ENCODE measurements at places on chromosomes 13 and 19.
A peak's percentile ranks its signal among the peaks of the same experiment; 100 is the strongest.

DNA sequence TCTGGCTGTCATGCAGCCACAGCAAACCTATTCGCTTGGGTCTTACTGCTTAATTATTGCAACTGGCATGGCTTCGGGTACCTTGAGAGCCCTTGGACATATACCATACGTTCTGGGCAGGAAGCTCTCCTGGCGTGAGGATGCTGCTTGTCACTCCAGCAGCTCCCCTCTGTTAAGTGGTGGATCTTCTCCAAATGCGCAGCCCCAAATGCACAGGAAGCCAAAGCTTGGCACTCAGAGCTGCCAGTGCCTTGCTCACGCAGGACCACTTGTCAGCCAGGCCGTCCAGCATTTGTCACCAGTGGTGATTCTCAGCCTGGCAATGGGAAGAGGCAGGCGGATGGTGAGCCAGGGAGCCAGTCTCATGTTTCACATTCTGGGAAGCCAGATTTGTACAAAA is 158.6 kb downstream of the KATNAL1 start:
- DNase-seq = no peak

DNA sequence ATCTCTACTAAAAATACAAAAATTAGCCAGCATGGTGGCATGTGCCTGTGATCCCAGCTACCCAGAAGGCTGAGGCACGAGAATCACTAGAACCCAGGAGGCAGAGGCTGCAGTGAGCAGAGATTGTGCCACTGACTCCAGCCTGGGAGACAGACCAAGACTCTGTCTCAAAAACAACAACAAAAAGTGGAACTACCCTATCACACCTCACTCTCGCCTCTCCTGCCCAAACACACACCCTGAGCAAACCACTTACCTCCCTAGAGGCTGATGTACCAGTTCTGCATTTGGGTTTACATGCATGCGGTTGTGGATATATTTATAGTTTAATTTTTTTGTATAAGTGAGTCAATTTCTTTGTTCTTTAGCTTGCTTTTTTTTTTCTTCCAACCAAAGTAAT is 7.7 kb upstream of the PTOV1 start:
- no peak for DNase-seq

GRCh38 chr19:39539518-39540332 is at the start of gene EID2:
TSS of gene EID2 (minus strand) at chr19:39540161. CDS start at chr19:39540079, 82 bp downstream.
- peak; percentile 89 for DNase-seq

DNA sequence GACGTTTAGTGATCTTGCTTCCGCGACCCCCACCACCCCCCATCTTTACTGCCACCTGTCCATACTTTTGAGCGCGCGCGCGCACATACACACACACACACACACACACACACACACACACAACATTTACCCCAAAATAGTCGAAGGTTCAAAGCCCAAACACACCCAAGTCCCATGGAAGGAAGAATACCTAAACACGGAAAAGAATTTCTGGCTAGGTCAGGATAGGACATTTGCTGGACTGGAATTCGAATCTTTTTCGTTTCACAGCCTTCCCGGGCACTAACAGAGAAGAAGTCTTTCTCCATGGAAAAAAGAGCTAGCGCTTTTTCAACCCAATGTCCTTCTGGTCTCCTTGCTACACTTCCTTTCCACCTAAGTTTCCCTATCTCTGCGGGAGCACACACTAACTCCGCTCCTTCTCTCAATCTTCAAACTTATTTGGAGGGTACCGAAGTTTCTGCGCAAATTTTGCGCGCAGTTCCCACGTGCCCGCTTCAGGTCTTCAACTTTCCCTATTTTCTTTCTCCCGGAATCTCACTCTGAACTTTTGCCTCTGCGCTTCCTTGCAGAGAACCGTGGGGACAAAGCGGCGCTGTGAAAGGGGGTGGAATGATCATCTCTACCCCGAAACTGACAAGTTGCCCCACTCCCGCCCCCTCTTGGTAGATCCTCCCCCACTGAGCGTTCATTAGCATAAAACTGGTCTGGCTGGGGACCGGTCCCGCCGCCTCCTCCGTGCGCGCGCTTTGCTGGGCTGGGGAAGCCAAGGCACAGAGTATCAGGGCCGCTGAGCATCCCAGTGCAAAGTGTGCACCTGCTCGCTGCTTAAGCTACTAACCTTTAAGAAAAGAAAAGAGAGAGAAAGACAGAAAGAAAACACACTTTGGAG is 2.7 kb downstream of the DACH1 start:
- no peak for DNase-seq

GRCh38 chr19:30676990-30677679 is 305.0 kb downstream of the ZNF536 start:
- DNase-seq = no peak

DNA sequence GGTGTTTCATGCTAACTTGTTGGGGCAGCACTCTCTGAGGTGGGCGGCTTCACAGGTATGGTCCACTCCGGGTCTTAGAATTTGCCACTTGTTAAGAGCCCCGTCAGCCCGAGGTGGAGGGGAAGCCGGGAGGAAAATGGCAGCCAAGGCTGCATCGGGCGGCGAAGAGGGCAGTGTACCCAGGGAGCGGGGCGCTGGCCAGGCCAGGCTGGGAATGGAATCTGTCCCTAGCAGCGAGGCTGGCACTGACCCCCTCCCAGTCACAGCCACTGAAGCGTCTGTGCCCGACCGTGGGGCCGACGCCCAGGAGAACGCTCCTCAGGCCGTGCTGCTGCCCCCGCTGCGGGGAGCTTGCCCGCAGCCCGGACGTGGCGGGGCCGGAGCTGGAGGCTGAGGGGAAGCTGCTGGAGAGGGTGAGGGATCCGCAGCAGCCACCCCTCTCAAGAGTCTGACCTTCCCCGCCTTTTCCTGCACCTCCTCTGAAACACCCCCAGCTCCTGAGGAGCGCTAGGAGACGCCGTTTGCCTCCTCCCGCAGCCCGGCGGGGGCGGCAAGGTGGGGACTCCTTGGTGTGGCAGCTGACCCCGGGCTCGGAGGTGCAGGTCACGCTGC is 313.8 kb upstream of the SPRY2 start:
- DNase-seq = no peak

DNA sequence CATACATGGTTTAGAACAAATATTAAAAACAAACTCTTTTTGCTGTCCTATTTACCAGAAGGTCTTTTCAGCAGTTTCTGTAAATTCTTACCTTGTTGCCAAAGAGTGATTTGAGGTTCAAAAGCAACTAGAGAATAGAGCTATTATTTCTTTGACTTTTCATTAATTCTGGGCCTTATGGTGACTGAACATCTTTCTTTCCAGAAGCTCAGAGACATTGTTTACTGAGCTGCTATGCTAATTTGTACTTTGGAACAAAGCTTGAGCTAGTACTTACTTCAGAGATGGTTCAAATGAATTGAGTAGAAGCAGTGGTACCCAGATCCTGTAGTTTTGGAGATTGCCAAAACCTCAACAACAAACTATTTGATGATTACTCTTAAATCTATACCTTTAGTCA is 331.2 kb downstream of the SPRY2 start:
- DNase-seq = no peak

GRCh38 chr13:99224021-99224420 is 23.4 kb downstream of the UBAC2 start:
- DNase-seq = no peak

GRCh38 chr19:19402656-19403372 is 2.7 kb upstream of the GATAD2A start:
- DNase-seq = no peak

DNA sequence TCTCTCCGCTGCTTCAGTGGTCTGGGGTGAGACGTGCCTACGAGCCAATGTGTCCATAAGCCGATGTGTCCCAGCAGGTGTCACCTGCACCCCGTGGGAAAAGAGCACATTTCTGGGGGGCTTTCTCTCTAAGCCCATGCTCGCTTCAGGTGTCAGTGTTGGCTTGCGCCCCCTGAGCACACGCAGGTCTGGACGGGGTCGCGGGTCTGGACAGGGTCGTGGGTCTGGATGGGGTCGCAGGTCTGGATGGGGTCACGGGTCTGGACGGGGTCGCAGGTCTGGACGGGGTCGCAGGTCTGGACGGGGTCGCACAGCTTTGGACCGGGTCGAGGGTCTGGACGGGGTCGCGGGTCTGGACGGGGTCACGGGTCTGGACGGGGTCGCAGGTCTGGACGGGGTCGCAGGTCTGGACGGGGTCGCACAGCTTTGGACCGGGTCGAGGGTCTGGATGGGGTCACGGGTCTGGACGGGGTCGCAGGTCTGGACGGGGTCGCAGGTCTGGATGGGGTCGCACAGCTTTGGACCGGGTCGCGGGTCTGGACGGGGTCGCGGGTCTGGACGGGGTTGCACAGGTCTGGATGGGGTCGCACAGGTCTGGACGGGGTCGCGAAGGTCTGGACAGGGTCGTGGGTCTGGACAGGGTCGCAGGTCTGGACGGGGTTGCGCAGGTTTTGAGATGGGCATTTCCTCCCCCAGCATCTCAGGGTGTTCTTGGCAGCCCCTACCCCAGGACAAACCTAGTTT is 24.5 kb upstream of the TFDP1 start:
- no peak for DNase-seq

DNA sequence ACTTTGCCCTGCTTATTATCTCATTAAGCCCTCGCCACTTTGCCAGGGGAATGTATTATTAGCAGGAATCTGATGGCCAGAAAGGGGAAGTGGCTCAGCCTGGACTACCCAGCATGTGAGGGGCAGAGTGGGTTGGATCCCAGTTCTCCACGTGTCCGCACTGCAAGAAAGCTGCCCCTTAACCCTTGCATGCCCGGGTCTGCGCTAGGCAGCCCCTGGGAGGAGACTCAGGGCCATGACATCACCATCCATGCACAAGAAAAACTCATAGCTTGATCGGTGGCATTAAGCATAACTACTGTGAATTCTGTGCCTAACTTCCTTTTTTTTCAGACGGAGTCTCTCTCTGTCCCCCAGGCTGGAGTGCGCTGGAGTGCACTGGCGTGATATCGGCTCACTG is 8.9 kb downstream of the CACNG8 start:
- DNase-seq = no peak

DNA sequence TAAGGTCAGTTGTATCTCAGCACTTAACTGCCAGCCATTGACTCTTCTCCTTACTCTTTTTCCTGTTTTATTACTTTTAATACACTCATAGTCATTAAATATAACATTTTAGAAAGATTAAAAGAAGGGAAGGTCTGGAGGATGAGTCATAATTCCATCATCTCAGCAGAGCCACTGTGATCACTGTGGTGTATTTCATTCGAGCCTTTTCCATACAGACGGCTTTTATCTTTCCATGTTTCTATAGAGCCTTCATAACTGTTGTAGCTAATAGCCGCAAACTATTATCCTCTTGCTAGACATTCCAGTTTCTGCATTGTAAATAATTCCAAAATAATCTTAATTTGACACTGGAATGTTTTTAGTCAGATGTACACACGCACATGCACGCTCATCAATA is 4.7 kb upstream of the FLT1 start:
- DNase-seq = no peak

GRCh38 chr13:51846756-51847155 is 1.8 kb upstream of the TMEM272 start:
- no peak for DNase-seq

DNA sequence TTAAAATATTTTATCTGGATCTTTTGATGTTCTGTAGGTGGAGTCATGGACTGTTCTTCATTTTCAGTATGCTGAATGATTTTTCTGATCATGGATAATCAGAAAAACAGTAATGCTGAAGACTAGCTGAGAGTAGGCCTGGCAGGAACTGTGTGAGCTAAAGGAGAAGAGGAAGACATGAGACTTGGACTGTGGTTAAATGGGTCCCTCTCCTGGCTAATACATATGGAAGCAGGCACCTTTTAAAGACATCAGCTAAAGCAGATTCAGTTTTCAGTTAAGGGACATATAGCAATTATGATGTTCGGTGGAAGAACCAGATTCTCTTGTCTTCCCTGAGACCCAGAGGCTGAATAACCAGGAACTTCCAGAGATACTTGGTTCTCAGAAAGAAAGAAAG is 169.4 kb downstream of the OLFM4 start:
- no peak for DNase-seq

DNA sequence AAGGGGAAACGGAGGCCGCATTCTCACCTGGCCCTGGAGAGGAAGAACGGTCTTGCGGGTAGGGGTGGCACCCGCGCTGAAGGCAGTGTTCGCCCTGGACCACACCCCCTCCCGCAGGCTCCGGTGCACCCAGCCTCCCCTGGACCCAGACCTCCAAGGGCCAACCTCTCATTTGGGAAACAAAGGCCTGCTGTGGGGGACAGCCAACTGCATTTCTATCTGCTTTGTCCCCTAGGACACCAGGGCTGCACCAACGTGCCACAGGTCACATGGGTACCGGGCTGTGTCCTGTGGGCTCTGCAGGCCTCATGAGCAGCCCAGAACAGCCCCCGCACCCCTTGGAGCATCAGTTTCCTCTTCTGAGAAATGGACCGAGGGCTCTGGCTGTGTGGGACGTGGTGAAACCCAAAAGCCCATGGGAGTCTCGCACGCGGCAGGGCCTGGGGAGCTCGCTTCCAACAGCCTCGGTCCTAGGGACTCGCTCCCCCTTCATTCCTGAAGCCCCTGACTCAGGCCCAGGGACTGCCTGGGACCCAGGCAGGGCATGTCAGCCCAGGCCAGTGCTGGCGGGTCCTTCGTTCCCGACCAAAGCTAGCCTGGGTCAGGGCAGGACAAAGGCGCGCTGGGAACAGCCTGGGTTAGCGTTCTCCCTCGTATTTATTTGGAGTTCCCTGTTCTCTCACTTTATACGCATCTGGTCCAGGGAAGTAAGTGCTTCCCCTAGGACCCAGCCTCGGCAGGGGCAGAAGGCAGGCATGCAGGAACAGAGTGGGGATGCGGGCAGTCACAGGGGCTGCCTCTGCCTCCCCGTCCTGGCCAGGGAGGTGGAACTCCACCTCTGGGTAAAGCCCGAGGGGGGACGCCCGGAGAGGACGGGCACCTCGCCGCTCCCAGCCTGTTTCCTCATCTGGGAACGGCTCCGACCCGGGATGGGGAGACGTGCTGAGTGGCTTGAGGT is 4.6 kb downstream of the TCF3 start:
- DNase-seq = no peak

- no peak for DNase-seq
These were observed 178.3 kb upstream of the RFC3 start for GRCh38 chr13:33639626-33640080.

GRCh38 chr19:6062274-6062673 is 48.0 kb downstream of the RFX2 start:
- peak; percentile 34 for DNase-seq

DNA sequence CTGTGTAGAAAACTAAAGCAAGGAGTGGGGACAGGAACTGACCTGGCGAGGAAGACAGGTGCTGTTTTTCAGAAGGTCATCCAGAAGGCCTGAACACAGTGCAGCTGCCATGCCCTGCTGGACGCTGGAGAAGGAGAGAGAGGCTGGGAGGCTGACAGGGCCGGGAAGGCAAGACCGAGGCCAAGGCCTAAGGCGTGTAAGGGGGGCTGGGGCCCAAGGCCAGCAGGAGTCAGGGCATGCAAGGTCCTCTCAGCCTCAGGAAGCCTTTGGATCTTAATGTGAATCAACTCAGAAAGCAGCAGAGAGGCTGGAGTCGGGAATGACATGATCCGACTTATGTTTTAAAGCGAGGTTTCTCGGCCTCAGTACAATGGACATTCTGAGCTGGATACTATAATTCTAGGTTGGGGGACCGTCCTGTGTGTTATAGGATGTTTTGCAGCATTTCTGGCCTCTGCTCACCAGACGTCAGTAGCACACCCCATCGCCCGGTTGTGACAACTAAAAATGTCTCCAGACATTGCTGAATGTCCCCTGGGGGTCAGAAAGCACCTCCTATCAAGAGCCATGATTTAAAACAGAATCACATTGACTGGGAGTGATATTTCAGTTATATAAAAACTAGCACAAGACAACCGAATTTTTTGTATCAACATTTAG is 530.4 kb downstream of the MYO16 start:
- DNase-seq = no peak

GRCh38 chr19:28500982-28501630 is 711.8 kb downstream of the UQCRFS1 start:
- no peak for DNase-seq

GRCh38 chr19:23093832-23094231 is 23.0 kb upstream of the ZNF730 start:
- no peak for DNase-seq

GRCh38 chr19:37564624-37565369 is 29.8 kb downstream of the ZNF571 start:
- DNase-seq = no peak
